ENCODE measurements at places on chromosomes 13 and 19.

DNA sequence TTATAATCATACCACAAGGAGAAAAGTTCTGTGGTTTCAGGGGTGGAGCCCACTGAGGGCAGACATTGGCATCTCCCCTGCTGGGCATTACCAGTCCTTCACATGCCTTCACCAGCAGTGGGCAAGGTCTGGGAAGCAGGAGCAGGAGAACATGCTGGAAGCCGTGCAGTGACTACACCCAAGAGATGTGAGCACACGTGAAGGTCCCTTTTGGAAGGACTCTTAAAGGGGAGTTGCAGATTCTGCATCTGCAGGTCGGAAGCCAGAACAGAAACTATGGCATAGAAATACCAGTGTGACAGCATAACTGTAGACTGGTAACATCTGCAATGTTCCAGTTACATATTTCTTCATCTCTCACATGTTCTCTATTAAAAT is 26.9 kb upstream of the KL start:
- DNase-seq, result no peak

- DNase-seq, result no peak
Measured at GRCh38 chr13:75782985-75783384, 146.9 kb downstream of the LMO7 start.

DNA sequence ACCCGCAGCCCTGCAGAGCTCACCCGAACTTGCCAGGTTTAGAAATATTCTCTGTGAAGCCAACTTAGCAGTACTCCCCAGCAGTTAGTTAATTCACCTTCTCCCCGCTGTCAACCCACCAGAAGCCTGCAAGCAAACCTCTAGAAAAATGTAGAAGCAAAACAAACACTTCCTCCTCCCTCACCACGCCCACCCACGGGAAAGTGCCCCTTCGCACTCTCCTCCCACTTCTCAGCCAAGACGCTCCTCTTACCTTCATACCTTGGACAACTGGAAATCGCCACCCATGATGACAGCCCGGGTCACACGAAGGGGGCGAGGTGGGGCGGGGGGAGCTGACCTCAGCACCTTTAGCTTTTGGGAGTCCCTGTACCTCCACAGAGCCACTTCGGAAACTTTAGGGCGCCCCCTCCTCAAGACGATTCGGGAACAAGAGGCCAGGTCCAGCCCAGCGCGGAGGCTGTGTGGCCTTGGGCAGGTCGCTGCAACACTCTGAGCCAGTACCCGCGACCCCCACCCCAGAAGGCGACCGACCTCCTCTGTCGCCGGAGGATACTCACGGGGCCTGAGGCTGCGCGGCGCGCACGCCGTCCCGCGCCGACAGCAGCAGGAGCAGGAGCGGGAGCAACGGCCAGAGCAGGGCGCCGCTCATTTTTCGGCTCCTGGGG is 485 bp downstream of the CPAMD8 start:
- DNase-seq, result no peak

DNA sequence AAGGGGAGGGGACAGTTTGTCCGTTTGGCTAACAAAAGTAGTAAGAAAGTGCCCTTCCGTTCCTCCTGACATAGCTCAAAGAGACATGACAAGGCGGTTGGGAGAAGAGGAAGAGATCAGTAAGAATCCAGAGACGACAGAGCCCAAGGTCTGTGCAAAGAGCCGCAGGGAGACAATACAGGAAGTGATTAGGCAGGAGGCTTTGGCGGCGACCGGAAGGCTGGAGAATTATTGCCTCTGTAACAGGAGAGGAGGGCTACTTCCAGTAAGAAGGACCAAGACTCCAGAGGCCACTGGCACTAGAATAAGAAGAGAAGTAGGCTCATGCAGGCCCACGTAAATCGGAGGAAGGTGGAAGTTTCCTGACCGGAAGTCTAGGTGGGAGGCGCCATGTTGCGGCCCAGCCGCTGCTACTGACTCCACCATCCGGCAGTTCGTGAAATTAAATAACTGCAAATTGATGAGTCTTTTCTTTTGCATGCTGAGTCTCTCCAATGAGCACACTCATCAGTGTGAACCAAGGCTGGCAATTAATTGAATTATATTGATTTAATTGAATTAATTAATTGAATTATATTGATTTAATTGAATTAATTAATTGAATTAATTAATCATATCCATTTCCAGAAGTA is 9.9 kb downstream of the RFX2 start:
- no peak for DNase-seq

DNA sequence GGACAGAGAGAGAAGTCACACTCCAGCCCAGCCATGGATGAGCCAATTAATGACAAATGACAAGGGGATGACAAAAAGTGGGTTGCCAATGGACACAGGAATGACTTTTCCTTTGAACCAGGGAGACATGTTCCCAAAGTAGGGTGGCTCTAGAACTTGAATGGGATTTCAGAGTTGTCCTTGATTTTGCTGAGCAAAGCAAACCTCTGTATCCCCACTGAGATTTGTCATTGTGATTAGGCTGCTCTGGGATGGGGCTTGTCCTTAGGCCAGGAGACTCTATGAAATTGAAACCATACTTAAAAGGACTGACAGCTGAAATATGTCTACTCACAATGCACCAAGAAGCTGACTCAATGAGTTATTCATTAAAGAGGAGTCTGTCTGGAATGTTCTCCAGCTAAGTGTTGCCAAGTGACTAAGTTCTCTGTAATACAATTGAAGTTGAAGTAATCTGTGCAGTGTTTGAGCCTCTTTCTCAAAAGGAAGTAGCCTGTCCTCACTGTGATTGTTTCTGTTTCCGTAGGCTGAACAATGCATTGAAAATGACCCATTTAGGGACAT is 69.0 kb upstream of the PCDH9 start:
- no peak for DNase-seq

- DNase-seq, result no peak
Measured at GRCh38 chr13:38883783-38884182, 106.8 kb downstream of the STOML3 start.

DNA sequence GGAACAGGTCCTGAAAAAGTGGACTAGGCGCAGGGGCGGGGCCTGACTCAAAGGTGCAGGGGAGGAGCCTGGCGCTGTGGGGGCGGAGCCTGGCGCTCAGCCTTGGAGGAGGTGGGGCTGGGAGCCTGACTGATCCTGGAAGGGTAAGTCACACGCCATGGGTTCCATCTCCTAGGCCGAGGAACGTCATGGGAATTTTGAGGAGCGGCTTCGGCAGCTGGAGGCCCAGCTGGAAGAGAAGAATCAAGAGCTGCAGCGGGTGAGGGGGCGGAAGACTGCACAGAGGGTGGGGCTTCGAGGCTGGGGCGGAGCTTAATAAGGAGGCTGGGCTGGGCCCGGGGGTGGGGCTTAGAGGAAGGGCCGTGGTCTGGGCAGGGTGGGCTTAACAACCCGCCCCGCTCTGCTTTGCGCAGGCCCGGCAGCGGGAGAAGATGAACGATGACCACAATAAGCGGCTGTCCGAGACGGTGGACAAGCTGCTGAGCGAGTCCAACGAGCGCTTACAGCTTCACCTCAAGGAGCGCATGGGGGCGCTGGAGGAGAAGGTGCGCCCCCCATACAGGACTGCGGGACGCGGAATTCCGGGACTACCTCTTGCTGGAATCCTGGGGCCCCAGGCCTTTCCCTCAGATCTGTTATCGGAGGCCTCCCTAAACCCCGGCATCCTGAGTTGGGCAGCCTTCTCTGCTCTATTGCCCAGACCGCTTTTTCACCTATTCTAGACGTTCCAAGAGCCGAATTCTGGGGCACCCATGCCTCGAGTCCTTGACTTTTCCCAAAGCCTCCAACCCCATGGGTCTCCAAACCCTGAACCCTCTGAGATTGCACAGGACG is 14.5 kb downstream of the PPFIA3 start:
- DNase-seq, result no peak

DNA sequence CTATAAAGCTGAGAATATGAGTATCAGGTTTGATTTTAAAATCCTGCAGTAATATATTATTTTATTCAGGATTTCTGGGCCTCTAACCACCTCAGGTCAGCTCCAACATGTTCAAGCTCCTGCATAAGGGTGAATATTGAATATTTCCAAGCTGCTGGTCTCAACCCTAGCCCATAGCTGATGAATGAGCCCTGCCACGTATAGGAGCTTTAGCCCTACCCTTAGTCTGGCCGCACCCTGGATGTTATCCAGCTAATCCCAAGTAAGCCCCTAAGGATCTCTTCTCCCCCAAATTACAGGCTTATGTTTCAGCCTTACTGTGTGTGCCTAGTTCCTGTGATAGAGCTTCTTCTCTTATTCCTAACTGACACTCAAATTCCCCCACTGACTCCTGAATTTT is 240.6 kb downstream of the KCTD12 start:
- no peak for DNase-seq

DNA sequence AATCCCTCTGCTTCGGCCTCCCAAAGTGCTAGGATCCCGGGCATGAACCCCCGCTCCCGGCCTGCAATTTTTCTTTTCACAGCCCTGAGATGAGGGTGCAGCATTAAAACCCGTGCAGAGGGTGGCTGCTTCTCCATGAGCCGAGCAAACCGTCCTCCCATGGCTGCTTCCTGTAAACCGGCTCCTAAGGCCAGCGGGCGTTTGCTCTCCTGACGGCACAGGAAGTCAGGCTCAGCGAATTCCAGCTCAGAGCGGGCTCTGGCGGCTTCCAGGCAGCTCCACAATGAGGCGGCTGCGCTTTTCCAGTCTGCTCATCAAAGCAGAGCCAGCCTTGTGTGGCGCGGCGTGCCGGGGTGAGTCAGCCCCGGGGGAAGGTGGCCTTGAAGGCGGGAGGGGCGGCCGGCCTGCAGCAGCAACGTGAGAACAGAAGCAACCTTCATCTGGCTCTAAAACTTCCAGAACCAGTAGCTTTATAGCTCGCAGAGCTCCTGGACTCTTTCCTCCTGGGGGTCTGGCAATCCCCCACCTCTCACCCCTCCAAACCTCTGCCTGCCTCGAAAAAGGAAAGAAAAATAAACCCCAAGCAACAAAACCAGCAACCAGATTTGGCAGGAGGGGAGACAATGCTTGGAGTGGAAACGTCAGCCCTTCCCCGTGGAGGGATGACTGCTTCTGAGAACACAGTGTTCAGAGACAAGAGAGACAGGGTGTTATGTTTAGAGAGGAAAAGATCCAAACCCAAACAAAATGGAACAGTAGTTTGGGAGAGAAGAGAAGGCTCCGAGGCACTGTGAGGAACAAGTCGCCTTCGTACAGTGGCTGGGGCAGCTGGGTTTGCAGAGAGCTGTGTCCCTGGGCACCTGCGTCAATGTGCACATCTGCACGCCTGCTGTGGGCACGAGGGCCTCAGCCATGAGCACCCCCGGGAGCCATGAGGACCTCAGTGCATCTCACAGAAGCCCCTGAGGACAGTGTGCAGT is 67.8 kb downstream of the GADD45B start:
- DNase-seq, result peak; percentile 3

- no peak for DNase-seq
Measured at GRCh38 chr19:41734585-41734984, 20.7 kb upstream of the CEACAM6 start.

- DNase-seq, result no peak
Measured at GRCh38 chr13:31786011-31786410, 46.7 kb downstream of the RXFP2 start.

GRCh38 chr19:40387155-40387554 is 2.8 kb downstream of the HIPK4 start:
- DNase-seq, result no peak

DNA sequence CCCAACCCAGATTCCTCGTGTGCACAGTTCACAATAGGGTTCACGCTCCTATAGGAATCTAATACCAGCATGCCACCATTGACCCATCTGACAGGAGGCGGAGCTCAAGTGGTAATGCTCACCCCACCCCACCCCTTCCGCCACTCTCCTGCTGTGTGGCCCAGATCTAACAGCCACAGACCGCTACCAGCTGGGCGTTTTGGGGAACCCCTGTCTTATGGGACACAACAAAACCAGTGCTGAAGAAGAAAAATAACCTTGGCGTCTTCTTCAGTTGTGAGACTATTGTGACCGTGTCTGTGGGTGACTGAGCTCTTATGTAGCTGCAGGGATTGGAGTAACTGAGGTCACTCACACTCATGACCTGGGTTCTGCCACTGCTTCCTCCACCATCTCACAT is 5.2 kb upstream of the OR10H1 start:
- no peak for DNase-seq

- DNase-seq, result no peak
Measured at GRCh38 chr13:47017476-47017875, 120.6 kb upstream of the HTR2A start.

GRCh38 chr13:93409816-93410215 is 183.2 kb downstream of the GPC6 start:
- no peak for DNase-seq

DNA sequence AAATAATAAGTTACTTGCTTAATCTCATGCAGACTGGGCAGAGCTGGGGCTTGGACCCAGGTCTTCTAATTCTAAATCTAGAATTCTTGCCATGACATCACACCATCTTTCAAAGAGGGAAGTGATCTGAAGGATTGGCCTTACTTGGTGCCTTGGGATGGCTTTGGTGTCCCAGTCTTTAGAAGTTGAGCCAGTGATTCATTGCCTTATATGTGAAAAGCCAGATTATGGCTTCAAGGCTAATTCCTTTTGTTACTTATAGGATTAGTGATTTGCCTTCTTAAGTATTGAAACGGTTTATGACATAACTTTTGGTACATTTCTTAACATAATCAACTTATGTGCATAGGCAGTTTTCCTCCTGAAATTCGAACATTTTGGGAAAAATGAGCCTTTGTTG is 14.9 kb downstream of the COG3 start:
- no peak for DNase-seq

GRCh38 chr19:10766049-10766623 is 48.3 kb downstream of the DNM2 start:
- DNase-seq, result no peak

- DNase-seq, result no peak
Measured at GRCh38 chr19:11495481-11495880, 10.2 kb downstream of the ZNF653 start.

- DNase-seq, result no peak
Measured at GRCh38 chr13:99975626-99976025, 4.1 kb upstream of the ZIC5 start.

DNA sequence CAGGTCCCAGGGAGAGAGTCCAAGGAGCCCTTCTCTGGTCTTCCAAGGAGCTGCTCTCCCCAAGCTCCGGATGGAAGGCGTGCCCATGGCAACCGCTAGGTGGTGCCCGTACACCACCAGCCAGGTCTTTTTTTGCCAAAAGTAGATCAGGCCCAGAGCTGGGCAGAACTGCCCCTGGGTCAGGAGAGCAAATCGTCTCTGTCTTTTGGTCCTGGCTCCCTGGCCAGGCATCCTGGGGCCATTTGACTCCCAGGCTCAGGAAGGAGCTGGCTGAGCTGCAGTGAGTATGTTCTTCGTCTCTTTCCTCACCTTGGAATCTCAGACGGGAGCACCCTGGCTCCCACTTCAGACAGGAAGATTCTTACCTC is 24.6 kb upstream of the BCL3 start:
- no peak for DNase-seq

DNA sequence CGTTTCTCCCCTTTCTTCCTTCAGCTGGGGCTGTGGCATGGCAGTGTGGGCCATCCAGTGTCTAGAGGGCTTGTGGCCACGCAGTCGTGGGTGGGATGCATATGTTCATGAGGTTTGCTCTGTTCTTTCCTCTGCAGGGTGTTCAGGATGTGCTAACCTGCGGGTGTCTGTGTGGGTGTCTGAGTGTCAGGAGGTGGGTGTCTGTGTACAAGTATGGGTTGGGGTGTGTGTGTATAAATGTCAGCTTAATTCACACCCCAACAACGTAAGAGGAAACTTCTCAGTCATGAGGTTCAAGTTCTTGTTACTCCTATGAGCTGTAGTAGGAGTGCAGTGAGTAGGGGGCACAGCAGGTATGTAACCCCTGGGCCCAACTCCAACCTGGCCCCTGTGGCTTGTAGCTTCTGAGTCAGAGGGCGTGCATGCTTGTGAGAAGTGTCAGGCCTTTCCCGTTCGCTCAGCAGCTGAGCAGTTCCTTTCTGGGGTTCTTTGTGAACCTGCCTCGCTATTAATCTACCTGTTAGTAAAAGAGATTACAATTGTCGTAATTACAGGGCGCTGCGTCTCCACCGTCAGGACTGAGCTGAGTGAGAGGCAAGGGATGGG is 49.1 kb downstream of the NFIX start:
- DNase-seq, result peak; percentile 65

Measured in NCI-H1417 treated with DMSO at 0.1 percent for 48 hours (cell line).